ENCODE measurements at places on chromosomes 4 and X.
A peak's percentile ranks its signal among the peaks of the same experiment; 100 is the strongest.

GRCh38 chr4:152180369-152180768 lies 355.5 kb downstream of the FBXW7 start:
- no peak for DNase-seq

GRCh38 chr4:4395849-4396627 lies 9.1 kb downstream of the NSG1 start:
- DNase-seq = no peak

GRCh38 chrX:80876877-80877276 lies 67.2 kb upstream of the BRWD3 start:
- no peak for DNase-seq

GRCh38 chr4:64883087-64883807 lies 474.0 kb upstream of the TECRL start:
- DNase-seq = no peak

DNA sequence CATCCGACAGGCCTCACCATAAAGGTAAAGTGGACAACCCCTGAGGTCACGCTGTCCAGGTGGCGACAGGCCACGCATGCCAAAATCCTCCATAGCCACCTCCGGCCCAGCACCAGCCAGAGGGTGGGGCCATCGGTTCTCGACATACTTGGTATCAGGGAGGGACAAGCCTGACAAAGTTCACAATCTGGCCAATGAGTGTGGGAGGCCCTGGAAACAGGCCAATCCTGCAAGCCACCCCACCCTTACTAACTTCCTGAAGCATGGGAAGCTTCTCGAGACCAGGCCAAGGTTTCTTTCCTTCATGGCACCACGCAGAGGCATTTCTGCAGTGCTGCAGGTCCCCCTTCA lies 73.8 kb downstream of the MTMR1 start:
- DNase-seq = no peak

DNA sequence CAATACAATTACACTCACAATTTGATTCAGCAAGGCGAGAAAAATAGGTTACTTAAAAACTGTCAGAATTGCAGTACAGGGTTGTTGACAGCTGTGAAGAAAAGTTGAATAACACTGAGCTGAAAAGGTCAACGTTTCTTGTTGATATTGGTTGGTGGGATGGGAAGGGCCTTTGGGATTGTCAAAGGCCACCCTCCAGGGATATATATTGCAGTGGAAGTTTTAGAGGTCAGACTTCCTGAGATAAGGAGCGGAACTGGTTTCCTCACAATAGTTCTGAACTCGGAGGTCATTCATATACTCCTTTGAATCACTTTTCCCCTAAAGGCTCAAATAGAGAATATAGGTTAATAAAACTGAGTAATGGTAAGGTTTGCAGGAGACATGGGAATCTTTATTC lies 417.2 kb downstream of the RAPGEF2 start:
- DNase-seq = no peak

GRCh38 chr4:120821029-120821428 lies 101.5 kb downstream of the PRDM5 start:
- DNase-seq = no peak

DNA sequence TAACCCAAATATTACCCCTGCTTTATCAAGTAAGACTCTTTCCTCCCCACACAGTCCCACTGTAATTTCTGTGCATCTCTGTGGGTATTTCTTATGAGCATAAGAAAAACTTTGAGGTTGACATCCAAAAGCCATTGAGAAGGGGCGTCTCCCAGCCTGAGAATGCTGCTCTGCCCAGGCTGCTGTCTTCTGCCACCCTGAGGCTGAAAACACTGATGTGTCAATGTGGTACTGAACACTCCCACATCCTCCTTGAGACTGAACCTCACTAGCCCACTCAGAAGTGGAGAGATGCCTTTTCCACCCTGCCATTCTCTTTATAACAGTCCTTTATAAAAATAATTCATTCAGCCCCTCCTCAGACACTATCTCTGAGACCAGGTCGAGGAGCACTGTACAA lies 120.8 kb downstream of the SMIM20 start:
- DNase-seq = no peak

GRCh38 chr4:52791936-52792335 lies 40.7 kb upstream of the ERVMER34-1 start:
- no peak for DNase-seq

GRCh38 chr4:105414316-105414715 lies 59.5 kb downstream of the PPA2 start:
- no peak for DNase-seq

- DNase-seq = no peak
Measured at GRCh38 chr4:175176710-175177109, 258.6 kb downstream of the ADAM29 start.

DNA sequence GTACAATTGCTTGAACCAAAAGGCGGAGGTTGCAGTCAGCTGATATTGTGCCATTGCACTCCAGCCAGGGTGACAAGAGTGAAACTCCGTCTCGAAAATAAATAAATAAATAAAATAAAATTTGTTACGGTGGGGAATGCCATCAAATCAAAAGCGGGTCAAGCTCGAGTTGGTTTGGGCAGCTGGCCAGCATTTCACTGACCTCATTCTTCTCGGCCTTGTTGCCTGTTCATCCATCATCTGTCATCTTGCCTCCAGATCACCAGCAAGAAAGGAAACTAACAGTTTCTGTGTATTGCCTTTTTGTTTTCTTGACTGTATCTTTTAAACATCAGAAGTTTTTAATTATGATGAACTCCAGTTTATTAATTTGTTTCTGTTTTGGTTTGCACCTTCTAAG lies 31.5 kb upstream of the KLHL2 start:
- no peak for DNase-seq

DNA sequence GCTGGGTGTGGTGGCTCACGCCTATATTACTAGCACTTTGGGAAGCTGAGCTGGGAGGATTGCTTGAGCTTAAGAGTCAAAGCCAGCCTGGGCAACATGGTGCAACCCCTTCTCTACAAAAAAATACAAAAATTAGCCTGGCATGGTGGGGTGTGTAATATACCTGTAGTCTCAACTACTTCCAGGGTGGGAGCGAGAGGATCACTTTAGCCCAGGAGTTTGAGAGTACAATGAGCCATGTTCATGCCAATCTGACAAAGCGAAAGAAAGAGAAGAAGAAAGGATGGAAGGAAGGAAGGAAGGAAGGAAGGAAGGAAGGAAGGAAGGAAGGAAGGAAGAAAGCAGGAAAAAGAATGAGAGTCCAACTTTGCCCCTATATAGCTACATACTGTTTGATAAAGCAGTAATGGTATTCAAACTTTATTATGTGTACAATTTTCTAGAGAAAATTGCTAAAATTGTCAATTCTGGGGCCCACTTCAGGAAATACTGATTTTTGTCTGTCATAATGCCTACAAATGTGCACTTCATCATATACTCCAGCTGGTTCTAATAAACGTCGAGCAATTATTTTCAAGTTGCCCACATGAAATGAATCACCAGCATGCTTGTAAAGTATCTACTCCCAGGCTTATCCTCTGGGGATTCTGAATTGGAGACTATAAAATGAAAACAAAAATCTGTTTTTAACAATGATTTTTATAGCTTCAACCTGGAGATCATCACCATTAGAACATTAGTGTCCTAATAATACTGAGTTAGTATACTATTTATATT lies 132.3 kb downstream of the NDST4 start:
- DNase-seq = no peak

DNA sequence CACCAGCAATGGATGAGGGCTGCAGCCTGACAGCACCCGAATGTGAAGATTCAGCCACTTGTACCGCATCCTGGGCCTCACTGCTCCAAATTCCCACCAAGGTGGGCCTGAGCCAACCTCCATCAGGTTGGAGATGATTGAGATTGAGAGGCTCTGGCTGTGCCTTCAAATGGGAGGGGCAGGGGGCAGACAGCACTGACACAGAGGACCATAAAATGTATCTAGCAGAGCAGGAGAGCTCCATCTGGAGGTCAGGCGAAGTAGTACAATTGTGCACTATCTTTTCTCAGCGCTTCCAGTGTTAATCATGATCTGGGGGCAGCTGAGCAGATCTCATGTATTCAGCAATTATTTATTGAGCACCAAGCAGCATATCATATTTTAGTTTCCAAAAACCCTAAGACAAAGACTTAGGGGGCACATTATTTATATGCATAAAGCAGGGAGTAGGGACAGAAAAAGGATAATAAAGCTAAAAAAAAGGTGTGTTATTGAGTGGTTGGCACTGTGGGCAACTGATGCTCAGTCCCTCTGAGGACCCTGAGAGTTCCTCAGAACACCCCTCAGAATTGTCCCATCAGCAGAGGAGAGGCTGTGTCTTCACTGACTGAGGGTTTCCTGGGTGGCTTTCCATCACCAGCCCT lies 31.6 kb upstream of the C1QTNF7 start:
- DNase-seq = peak; percentile 21

GRCh38 chr4:115763051-115763450 lies 649.6 kb upstream of the NDST4 start:
- DNase-seq = no peak

- no peak for DNase-seq
Measured at GRCh38 chr4:20126906-20127305, 124.8 kb upstream of the SLIT2 start.

DNA sequence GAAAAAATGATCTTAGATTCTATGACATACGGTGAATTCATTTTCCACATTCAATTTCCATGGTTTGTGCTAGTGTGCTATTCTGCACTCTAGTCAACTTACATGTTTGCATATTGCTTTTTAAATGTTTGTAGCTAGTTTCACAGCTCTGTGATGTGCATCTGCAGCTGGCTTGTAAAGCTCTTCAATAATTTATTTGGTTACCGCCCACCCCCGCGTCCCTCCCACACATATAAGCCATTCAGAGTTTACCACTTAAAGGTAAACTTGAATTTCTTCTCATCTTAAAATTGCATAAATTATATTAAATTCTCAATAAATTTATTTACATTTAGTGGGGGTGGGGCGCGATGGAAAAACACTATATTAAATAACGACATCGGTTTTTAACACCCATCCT lies 291 bp upstream of the NBDY start:
- DNase-seq = no peak

DNA sequence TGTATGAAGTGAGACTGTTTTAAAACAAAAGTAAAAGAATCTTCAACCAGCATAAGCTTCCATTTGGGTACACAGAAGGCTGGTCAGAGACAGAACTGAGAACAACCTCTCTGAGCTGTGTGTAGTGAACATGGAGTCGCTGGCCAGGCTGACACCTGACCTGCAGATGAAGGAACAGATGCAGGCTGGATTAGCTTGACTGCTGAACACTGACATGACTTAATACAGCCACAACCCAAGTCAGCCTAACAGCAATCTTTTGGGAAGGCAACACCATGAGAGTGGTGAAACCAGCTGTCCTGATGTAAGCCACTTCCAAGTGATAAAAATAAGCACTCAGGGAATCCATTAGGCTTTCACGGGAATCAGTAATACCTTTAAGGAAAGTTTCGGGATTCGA lies 10.1 kb downstream of the SCARB2 start:
- no peak for DNase-seq

- no peak for DNase-seq
Measured at GRCh38 chrX:40073439-40074054, 24.2 kb downstream of the BCOR start.

GRCh38 chr4:94491322-94491721 lies 39.6 kb downstream of the PDLIM5 start:
- DNase-seq = no peak

DNA sequence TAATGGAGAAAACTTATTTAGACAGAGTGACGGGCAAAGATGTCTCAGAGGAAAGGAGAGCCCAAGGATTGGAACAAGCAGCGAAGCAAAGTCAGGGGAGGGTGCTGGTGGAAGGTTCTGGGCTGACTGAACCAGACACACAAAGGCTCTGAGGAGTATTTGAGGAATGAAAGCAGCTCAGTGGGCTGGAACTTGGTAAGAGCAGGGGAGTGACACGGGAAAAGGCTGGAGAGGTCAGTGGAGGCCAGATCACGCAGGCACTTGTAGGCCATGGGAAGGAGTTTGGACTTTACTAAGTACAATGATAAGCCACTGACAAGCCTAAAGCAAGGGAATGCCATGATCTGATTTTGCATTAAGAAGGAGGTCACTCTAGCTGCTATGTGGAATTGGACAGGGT lies 71.4 kb downstream of the TSC22D3 start:
- no peak for DNase-seq

GRCh38 chrX:154436983-154437752 lies at the start of gene GDI1:
Gene GDI1 (plus strand): TSS chrX:154437154. CDS start chrX:154437255, 101 bp downstream.
- DNase-seq = no peak

DNA sequence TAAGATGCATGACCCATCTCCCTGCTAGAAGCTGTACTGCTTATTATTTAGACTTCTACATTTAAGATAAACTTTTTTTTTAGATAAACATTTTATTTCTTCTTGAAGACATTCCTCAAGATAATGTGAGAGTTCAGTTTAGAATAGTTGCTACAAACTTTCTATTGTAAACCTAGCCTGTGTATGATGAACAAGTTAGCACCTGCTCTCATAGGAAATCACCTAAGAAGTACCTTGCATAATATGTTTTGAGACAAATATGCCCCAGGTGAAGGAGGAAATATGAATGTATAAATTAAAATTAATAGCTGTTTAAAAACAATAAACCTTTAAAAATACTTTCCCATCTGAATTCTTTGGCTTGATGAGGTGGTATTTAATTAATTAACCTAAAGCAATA lies 35.6 kb downstream of the RASGEF1B start:
- DNase-seq = no peak

DNA sequence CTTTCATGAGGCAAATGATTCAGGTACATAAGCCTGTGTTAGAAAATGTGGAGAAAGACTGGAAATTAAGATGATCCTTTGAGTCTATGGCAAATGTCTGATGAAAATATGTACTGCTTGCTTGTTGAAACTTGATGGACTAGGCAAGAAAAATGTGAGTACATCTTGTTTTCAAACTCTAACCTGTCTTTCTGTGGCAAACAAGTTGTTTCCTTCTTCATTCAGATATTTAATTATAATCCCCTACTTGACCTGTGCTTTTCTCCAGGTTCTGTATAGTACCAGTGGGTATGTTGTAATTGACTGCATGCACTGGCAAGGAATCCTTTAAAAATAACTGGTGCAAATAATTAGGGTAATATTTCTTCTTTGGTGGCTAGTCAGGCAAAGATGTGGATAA lies 136.7 kb downstream of the ARHGAP24 start:
- DNase-seq = no peak

DNA sequence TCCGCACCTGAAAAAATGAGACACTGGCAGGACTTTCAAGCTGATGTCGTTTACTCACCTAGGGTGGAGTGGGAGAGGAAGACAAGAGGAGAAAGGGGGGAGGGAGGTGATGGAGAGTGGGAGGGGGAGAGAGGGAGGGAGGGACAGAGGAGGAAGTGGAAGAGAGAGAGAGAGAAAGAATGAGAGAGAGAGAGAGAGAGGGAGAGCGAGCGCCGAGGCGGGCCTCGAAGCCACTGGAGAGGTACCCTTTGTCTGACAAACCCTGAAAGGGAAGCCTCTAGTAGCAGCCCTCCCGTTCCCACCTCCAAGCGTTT lies 296 bp upstream of the ADGRL3 start:
- no peak for DNase-seq

DNA sequence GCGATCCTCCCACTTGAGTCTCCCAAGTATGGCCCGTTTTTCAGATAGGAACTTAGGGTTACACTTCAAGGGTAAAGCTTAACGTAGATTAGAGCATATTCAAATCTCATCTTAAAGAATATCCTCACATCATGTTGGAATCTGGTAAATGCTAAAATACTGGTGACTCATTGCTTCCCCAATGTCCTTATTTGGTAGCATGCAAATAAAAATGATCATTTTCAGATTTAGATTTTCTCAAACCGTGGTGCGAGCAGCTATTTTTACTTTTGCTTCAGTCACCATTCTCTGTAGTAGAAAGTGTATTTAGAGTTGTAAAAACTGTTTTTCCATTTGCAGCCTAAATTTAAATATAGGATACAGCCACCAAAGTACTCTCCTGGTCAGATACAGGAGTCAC lies 101.5 kb upstream of the MAML3 start:
- DNase-seq = no peak

Measured in CMK (cell line).